ENCODE measurements at places on chromosomes 12 and 14.

DNA sequence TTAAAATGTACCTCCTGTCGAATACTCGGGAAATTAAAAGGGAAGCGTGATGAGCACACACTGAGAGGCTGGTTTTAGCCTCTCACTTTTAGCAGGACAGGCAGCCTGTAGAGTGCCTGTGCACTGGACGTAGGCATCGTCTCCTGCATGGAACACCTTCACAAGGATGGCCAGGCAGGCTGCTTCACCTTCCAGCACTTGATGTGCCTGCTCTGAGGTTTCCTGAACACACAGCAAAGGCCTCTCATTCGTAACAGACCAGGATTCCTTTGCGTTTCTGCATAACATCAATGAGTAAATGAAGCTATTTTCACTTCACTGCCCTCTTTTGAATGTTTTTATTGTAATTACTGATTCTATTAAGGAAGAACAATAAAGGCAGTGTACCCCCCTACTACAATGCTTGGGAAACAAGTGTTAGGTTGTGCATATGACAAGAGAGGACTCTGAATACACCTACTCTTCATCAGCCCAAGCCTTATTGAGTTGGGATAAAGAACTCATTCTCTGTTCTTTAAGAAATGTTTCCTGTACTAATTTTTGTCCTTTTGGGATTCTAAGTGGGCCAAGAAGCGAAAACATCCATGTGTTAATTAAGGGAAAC is 1077.6 kb upstream of the FOXG1 start:
- no peak for DNase-seq

GRCh38 chr14:69287098-69288010 is 27.4 kb downstream of the GALNT16 start:
- DNase-seq, result no peak

DNA sequence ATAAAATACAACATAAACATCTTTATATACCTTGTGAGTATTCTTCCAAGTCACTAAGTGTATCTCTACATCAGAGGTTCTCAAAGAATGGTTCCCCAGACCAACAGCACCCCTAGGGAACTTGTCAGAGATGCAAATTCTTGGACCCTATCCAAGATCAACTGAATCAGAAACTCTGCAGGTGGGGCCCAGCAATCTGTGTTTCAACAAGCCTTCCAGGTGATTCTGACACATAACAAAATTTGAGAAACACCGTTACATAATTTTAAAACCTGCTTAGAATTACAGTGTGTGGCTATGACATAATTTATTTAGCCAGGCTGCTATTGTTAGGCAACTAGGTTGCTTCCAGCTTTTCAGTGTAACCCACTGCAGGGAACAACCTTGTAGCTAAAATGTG is 49.8 kb downstream of the NTN4 start:
- DNase-seq, result no peak

DNA sequence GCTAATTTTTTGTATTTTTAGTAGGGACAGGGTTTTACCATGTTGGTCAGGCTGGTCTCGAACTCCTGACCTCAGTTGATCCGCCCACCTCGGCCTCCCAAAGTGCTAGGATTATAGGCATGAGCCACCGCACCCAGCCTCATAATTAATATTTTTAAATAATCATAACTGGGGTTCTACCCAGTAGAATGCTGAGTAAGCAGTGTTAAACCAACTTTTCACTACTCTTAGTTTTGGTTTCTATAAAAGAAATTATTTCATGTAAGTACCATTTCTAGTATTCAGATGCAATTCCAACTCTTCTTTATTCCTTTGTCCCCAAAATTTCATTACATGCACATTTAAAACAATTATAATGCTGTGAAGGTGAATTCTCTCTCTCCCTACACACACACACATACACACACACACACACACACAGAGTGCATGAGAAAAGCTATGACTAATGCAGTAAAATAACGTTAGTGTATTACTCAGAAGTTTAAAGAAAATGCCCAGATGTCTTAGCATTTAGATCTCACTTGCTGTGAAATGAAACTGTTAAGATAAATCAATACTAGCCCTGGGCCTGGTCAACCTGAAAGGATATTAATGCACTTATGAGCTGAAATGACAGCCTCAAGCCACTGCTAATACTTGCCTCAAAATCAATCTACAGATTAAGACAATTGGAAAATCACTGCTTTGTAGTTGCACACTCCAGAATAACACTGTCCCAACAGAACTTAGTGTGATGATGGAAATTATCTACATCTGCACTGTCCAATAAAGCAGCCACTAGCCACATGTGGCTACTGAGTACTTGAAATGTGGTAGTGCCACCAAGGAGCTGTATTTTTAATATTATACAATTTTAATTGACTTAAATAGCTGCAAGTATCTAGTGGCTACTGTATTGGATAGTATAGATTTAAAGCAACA is 36.0 kb downstream of the PTPN21 start:
- DNase-seq, result no peak

DNA sequence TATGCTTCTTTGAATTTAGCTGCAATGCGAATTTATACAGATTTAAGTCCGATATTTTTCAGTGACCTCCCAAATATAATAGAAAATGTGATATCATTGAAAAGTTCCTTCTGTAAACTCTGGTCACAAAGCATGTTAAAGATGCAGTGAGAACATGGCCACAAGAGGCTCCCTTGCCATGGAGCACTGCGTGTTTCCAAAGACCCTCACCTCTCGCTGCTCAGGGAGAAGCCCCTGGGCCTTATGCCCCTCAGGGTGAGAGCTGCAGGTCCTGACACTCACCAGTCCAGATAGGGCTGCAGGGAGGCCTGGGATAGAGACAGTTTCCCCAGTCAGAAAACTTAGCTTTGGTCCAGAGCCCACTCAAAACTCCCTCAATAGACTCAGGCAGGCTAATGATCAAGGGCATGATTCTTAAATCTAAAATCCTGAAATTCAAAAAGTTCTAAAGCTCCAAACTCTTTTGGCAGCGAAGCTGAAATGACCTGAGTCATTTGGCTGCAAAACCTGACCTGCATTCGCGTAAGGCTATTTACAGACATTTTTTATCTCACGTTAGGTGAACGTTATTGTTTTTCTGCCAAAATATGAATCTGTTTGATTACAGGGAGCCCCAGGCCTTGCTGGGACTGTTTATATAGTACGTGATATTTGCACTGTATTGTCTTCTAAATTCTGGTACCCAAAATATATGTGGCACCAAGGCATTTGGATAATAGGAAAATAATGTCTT is 67.8 kb downstream of the CAPZA3 start:
- DNase-seq, result no peak

DNA sequence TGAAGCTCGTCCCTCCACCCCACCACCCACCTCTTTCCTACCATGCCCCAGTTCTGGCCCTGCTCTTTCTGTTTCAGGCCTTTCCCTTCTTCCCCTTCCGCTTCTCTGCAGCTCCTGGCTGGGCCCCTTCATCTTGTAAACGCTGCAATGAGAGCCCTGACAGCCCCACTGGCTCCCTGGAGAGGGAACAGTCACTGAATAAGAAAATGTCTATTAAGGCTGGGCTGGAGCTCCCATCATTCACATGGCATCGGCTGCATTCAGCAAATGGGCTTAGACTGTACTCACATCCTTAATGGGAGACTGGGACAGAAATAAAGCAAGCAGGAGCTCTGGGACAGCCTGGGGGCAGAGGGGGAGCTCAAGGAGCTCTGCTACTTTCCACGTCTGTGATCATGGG is 45.2 kb upstream of the TUNAR start:
- DNase-seq, result no peak

GRCh38 chr14:66624336-66624937 is 116.5 kb downstream of the GPHN start:
- DNase-seq, result no peak

- no peak for DNase-seq
Observed at GRCh38 chr12:111035578-111036301, 115.4 kb upstream of the MYL2 start.

DNA sequence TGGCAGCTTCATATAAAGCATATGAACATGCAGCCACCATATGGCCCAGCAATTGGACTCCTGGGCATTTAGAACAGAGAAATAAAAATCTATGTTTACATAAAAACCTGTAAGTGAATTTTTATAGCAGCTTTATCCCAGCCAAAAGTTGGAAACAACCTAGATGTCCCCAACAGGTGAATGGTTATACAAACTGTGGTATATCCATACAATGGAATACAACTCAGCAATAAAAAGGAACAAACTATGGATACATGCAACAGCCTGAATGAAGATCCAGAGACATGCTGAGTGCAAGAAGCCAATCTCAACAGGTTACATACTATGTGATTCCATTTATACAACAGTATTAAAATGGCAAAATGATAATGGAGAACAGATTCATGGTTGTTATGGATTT is 3.7 kb downstream of the TMTC1 start:
- no peak for DNase-seq

- peak; percentile 94 for DNase-seq
Observed at GRCh38 chr14:105294142-105294597, 6.6 kb downstream of the BRF1 start.

DNA sequence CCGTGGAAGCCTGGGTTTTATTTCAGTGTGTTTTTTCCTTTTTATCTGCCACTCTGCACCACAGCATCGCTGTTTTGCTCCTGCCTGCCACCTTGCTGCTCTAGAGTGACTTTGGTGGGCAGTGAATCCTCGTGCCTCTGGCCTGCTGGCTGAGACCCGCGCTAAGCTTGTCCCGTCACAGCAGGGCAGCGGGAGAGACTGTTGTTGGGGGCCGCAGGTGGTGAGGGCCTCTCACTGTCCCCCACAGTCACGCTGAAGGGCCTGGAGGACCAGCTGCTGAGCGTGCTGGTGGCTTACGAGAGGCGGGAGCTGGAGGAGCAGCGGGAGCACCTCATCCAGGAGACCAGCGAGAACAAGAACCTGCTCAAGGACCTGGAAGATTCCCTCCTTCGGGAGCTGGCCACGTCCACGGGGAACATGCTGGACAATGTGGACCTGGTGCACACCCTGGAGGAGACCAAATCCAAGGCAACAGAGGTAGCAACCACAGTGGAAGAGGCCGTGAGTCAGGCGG is 55.2 kb downstream of the CCDC92 start:
- no peak for DNase-seq

DNA sequence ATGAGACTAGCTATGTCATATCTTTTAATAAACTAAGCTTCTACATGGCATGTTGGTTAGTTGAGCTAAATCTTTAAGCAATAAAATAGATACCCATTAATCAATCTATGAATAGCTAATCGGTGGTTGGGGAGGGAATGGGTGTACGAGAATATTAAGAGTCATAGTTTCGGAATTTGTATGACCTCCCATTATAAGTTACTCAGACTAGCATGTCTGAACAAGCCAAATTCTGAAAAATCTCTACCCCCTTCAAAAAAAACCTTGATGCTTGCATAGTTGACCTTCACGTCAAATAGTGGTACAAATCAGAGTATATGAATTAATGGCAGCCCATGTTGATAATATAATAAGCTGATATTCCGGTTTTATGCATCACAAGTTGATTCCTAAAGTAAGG is 60.0 kb downstream of the PLEKHG7 start:
- DNase-seq, result no peak

DNA sequence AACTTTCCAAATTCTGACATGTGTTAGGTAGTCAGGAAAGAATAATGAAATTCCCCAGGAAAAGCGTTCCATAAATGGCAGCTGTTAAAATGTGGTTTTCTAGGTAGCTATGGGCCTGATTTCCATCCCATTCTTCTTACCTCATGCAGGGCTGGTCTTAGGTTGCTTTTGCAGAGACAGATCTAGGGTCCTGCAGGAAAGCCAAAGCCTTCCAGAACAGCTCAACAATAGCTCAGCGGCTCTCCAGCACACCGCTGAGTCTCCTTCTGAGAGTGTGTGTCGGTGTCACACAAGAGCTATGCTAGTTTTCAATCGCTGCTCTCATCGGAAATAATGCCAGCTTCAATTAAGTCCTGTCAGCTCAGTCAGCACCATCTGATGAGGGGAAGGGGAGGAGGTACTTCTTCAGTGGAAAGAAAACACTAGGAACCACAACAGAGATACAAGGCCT is 106.7 kb downstream of the TMEM30B start:
- no peak for DNase-seq

DNA sequence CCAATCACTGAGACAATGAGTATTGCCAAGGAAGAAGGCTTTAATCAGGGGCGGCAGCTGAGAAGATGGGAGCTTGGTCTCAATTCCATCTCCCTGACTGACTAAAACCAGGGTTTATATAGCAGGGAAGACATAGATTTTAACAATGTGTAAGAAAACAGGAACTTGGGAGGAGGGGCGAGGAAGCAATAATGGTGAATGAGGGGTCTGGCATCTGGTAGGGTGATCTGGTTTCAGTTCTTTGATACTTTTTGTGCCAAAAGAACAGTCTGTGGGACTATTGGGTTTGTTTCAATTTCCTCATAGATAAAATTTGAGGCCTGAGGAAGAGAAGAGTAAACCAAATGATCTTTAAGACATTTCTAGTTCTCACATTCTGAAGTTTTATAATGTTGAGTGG is 49.2 kb downstream of the FUT8 start:
- no peak for DNase-seq

- no peak for DNase-seq
Observed at GRCh38 chr12:22268406-22268805, 66.1 kb downstream of the ST8SIA1 start.

DNA sequence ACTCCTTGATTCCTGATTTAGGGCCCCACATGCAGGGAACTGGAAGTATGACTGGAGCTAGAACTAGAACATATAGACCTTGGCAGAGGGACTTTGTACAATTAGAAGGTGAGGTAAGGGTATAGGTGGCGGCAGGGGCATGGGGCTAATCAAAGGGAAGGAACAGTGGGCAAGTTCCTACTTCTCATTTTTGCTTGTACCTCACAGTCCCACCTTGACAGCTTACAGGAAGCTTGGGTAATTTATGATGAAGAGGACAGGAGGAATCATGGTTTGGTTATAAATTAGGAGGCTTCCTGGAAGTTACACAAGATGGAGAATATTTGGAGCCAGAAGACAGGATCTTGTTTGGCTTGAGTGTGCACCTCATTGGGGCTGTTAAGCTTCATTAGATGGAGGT is 33.4 kb downstream of the SUSD6 start:
- no peak for DNase-seq

- DNase-seq, result no peak
Observed at GRCh38 chr12:54509617-54510016, 12.1 kb downstream of the NCKAP1L start.

DNA sequence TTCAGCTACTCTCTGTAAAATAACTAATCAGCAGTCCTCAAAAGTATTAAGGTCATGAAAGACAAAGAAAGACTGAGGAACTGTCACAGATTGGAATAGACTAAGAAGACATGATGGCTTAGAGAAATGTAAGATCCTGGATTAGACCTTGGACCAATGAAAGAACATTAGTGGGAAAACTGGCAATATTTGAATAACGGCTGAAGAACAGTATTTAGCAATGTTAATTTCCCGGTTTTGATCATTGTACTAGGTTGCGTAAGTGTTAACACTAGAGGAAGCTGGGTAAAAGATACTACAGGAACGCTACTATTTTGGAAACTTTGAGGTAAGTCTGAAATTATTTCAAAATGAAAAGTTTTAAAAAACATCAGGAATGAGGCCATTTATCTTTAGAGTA is 98.8 kb upstream of the RESF1 start:
- no peak for DNase-seq

DNA sequence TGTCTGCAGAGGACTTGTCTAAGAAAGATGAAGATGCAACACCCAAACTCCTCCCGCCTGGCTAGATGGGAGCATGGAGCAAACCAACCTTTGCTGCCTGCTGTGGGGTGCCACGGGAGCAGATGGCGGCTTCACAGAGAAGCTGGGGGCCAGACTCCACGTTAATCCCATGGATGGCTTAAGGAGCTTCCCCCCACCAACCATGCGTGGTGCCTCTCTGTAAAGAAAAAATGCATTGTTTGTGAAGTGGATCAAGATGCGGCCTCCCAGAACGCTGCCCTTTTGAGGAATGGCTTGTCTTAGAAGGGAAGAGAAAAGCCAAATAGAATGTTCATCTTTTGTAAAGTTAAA is 15.6 kb downstream of the MVK start:
- DNase-seq, result no peak

- no peak for DNase-seq
Observed at GRCh38 chr12:34334953-34335743, 312.9 kb downstream of the ALG10 start.
